ENCODE measurements at places on chromosomes 6 and 20.
A peak's percentile ranks its signal among the peaks of the same experiment; 100 is the strongest.

DNA sequence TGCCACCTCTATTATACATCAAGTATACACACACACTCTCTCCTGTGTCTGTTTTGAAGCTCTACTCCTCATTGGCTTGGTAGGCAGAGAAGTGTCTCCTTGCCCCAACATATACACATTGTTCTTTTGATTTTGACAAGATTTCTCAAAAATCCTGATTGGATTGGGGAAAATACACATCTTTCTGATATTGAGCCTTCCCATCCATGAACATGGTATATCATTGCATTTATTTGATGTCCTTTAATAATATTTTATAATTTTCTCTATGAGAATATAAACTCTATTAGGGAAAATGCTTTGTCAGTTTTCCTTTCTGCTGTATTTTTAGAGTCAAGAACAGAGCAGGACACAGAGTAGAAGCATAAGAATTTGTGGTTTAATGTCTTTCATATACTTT is 7.2 kb downstream of the TTLL9 start:
- no peak for DNase-seq

GRCh38 chr6:111592726-111593511 is 12.8 kb downstream of the TRAF3IP2 start:
- no peak for DNase-seq

DNA sequence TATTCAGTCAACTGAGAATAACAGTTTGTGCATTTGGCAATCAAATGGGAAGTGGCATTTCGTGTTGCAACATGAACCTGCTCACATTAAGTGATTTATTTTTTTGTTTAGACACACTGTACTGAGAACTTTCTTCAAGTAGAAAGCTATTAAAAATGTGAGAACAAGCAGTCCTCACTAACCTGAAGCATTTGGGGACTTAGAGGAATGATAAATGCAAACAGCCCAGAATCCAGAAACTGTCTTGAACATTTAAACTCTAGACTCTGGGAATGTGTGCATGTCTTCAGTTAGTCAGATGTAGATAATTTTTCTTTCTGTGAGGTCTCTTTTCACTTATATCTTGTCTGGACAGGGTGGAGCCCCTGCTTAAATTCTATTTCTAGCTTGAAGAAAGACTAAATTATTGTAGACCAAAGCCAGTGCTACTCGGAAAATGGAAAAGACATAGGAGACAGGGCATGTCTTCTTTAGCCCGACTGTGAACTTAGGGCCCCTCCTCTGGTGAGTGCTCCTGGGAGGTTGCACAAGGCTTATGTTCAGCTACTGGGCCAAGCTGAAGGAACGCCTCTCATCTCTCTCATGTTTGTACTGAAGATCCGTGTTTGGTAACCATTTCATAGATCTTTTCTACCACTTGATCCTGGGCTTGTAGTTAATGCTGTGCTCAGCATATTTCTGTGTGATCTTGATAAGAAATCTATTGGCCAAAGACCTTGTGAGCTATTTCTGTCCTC is 70.1 kb downstream of the SLX4IP start:
- DNase-seq: no peak

GRCh38 chr6:26003102-26003694 is 40.6 kb downstream of the TRIM38 start:
- no peak for DNase-seq

DNA sequence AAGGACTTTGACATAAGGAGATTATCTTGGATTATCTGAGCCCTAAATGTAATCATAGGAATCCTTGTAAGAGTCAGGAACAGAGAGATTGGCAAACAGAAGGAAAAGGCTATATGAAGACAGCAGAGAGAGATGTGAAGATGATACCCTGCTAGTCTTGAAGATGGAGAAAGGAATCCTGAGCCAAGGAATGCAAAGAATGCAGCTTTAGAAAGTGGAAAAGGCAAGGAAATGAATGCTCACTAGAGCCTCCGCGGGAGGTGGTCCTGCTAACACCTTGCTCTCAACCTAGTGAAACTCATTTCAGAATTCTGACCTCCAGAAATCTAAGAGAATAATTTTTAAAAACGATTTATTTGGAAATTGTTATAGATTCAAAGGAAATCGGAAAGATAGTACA is 117.1 kb downstream of the TBXT start:
- DNase-seq: no peak

DNA sequence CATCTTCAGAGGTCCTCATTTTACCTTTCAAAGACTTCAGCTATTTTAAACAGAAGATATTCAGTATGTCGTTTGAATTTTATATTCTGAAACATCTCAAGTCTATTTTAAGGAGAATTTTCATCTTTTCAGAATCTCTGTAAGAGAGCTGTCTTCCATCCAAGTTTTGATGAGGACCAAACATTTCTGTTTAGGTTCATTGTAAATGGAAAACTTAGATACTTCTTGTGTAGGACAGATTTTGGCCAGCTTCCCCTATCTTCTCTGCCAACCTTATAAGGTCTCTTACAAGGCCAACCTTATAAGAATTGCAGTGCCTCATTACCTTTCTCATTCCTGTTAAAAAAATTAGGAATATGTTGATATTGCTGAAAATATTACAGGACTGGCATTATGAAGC is 88.1 kb downstream of the AKAP7 start:
- no peak for DNase-seq

GRCh38 chr6:153096031-153096430 is 35.1 kb downstream of the RGS17 start:
- no peak for DNase-seq

DNA sequence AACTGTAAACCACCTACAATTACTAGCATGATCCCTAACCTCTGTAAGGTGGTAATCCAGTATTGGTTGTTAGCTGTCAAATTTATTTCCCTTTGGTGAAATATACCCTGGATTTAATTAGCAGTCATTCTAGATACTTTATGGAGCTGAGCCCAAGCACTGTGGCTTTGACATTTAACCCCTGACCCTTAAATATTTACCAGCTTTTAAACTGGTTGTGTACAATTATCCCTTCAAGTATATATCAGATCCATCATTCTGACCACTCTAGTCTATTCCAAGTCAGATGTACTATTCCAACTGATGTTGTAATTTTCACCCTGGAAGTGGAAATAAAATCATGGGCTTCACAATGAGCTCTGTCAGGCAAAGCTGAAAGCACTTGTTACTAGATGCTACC is 229.6 kb downstream of the FOXC1 start:
- no peak for DNase-seq

DNA sequence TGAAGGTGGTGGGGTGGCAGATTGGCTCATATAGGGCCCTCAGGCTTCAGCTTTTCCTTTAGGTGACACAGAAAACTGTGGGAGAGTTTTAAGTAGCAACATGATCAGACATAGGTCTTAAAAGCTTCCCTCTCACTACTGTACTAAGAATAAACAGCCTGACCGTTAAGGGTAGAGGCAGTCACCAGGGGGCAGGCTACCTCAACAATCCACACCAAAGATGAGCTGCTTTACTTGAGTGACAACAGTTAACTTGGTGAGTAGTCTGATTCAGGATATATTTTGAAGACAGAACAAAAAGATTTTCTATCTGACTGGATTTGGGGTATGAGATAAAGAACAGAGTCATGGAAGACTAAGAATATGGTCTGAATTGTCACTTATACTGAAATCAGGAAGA is 193.1 kb upstream of the SHLD1 start:
- DNase-seq: peak; percentile 15
